ENCODE measurements at places on chromosomes 6 and 20. TPM values are rescaled to one million over a fixed set of nuclear protein-coding genes. Genes with fewer than 3 reads are reported as not detected.
A peak's percentile ranks its signal among the peaks of the same experiment; 100 is the strongest.

HACE1 gene
- 22.0 TPM for total RNA-seq

BTN1A1 gene
- not detected for total RNA-seq

LINC00237 gene
- total RNA-seq, result not detected

OR2J1 gene
- total RNA-seq, result not detected

SLPI gene
- total RNA-seq, result not detected

PPP1R11 gene
- 52.3 TPM for total RNA-seq

APOM gene
- total RNA-seq, result 1.5 TPM

SLC52A3 gene
- total RNA-seq, result not detected

EEF1A2 gene
- 55.3 TPM for total RNA-seq

GRCh38 chr20:4370851-4371250 is 350.9 kb upstream of the PRND start:
- DNase-seq, result no peak
- peaks cover 4% of the 10 kb centered on the region for H3K27me3 ChIP-seq

DNA sequence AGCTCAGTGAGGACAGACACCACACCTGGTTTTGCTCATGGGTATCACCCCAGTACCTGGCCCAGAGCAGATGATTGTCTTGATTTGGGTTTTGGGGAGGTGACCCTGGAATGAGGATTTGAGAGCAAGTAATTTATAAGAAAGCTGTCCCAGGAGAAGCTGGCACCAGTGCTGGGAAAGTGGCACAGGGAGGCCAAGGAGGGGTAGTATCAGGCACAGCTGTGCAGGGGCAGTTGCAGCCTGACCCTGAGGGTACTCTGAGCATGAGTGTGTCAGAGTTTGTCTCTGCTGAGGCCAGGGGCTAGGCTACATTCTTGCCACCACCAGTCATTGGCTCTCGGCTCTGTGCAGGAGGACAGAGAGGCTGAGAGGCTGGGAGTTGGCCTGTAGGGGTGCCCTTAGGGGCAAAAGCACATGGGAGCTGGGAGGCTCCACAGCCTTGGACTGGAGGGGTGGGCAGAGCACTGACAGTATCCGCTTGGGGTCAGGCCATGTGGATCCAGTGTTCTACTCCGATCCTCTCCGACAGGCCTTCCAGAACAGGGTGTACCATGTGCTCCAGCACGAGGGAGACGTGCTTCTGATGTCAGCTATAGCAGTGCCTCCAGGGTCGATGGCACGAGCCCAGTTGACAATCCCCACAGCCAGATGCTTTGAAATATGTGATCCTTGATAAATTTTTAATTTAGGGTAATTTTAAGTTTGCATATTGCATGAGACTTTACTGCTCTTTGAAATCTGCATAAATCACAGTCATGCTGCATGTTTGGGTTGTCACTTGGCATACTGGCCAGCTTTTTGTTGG is 121.3 kb downstream of the PHACTR3 start:
- no peak overlapping the region for H3K4me3 ChIP-seq
- H3K27me3 ChIP-seq, result peaks cover 18% of the 10 kb centered on the region
- H3K4me1 ChIP-seq, result peaks cover 30% of the 10 kb centered on the region
- no peaks in the 10 kb centered on the region for H3K36me3 ChIP-seq

DNA sequence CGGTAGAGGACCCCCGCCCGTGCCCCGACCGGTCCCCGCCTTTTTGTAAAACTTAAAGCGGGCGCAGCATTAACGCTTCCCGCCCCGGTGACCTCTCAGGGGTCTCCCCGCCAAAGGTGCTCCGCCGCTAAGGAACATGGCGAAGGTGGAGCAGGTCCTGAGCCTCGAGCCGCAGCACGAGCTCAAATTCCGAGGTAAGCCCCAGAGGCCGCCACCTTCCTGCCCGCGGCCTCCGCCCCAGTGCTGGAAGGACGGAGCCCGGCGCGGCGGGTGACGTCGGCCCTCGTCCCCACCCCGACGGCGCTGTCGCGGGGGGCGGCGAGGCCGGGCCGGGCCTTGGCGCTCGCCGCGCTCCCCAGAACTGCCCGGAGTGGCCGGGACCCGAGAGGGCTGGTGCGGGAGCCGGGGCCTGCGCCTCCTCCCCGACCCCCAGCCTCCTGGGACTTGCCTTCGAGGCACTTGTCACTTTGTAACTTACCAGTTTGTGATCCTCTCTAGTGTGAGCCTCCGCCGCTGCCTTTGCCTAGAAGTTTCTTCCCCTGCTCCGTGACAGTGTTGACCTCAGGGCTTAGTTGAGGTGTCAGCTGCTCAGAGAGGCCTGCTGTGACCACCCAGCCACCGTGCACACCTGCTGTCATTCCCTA is 417 bp downstream of the VAPB start:
- H3K4me3 ChIP-seq, result peak overlapping the region; percentile 99
- peak; percentile 48 for DNase-seq
- peaks cover 7% of the 10 kb centered on the region for H3K27me3 ChIP-seq

GRCh38 chr6:152273002-152273401 is 364.2 kb downstream of the SYNE1 start:
- no peaks in the 10 kb centered on the region for H3K36me3 ChIP-seq
- peaks cover 2% of the 10 kb centered on the region for H3K27me3 ChIP-seq
- no peak overlapping the region for H3K4me3 ChIP-seq
- no peak for DNase-seq

DNA sequence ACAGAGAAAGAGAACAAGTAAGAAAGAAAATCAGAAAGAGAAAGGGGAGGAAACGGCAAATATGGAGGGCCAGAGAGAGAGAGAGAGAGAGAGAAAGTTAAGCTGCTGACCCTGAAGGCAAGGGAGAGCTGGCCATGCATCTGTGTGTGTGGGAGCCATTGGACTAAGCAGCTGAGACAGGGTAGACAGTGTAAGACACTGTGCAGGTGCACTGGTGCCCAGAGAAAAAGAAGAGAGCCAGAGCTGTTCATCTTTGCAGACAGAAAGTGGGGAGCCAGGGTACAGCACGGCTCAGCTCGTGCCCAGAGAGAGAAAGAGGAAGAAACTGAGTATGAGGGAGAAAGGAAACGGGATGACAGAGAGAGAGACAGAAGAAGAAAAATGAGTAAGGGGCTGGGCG is 24.2 kb upstream of the ZNF318 start:
- H3K4me3 ChIP-seq, result no peak overlapping the region
- no peak for DNase-seq
- peaks cover 9% of the 10 kb centered on the region for H3K27me3 ChIP-seq

- H3K4me3 ChIP-seq, result no peak overlapping the region
- H3K27ac ChIP-seq, result no peak overlapping the region
- no peak for DNase-seq
- H3K4me1 ChIP-seq, result no peaks in the 10 kb centered on the region
Measured at GRCh38 chr6:45952168-45952529, 63.5 kb downstream of the CLIC5 start.

- H3K36me3 ChIP-seq, result peaks cover 7% of the 10 kb centered on the region
- DNase-seq, result no peak
- no peaks in the 10 kb centered on the region for H3K4me1 ChIP-seq
- peaks cover 2% of the 10 kb centered on the region for H3K27me3 ChIP-seq
- H3K27ac ChIP-seq, result no peak overlapping the region
Measured at GRCh38 chr6:162140251-162140852, 587.2 kb downstream of the PRKN start.

- peaks cover 5% of the 10 kb centered on the region for H3K27me3 ChIP-seq
- H3K36me3 ChIP-seq, result peaks cover 3% of the 10 kb centered on the region
- peaks cover 61% of the 10 kb centered on the region for H3K4me1 ChIP-seq
- peak overlapping the region; percentile 78 for H3K4me3 ChIP-seq
- peak overlapping the region; percentile 97 for H3K27ac ChIP-seq
Measured at GRCh38 chr20:53736757-53737395, 143.2 kb upstream of the ZNF217 start.

DNA sequence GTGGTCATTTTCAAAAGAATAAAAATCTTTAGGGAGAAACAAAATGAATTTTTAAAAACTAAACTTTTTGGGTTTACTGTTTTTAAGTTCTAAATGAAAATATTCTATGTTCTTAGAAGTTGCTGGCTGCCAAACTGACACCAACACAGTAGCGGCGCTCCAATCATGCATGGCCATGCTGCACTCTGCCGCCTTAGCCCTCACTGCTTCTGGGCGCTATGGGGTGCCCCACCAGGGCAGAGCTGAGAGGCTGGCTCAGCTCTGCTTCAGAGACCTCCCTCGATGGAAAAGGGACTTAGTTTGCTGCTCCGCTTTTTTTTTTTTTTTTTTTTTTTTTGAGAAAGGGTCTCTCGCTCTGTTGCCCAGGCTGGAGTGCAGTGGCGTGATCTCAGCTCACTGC is 20.9 kb downstream of the EZR start:
- H3K36me3 ChIP-seq, result no peaks in the 10 kb centered on the region
- no peak overlapping the region for H3K4me3 ChIP-seq
- no peak for DNase-seq
- H3K27me3 ChIP-seq, result peaks cover 2% of the 10 kb centered on the region
- H3K27ac ChIP-seq, result no peak overlapping the region

DNA sequence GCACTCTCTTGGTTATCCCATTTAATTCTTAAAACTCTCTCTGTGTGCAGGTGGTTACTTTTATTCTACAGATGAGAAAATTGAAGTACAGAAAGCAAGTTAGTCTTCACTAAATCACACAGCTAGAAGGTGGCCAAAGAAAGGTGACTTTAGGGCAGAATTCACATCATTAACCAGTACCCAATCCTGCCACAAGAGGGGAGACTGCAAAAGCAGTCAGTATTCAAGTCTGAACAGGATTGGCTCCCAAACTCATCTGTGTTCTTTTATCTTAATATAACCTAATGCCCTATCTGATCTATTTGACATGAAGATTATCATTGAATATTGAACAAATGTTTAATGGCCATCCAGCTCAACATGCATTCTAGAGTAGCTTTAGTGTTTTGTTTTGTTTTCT is 225.3 kb upstream of the FAM83B start:
- peaks cover 1% of the 10 kb centered on the region for H3K27me3 ChIP-seq
- H3K36me3 ChIP-seq, result no peaks in the 10 kb centered on the region
- H3K4me3 ChIP-seq, result no peak overlapping the region
- no peak overlapping the region for H3K27ac ChIP-seq
- no peak for DNase-seq

DNA sequence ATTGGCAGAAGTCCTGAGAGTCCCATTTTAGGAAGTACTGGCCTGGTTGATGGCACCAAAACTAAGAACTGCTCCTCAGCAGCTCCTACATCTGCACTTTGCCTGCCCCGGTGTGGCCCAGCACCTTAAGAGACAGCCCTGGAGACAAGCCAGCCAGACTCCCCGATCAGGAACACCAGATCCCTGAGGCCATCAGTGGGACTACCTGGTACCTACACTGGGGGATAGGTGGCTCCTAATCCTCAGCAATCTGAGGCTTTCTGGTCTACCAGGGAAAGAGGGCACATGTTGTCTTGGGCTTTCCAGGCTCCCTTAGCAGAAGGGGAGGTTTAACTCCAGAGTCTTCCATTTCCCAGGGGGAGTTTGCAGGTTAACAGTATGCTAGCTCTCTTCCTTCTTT is at the start of gene WFDC6:
Gene WFDC6 (minus strand): TSS at position 101 of the 400 bp plus-strand sequence. CDS start 75 bp downstream, at position 26.
- no peaks in the 10 kb centered on the region for H3K36me3 ChIP-seq
- H3K27me3 ChIP-seq, result no peaks in the 10 kb centered on the region
- no peak for DNase-seq
- H3K4me1 ChIP-seq, result no peaks in the 10 kb centered on the region
- H3K4me3 ChIP-seq, result no peak within 1 kb of the TSS
- H3K27ac ChIP-seq, result no peak within 1 kb of the TSS

- H3K4me1 ChIP-seq, result peaks cover 5% of the 10 kb centered on the region
- no peak overlapping the region for H3K27ac ChIP-seq
- H3K27me3 ChIP-seq, result peaks cover 2% of the 10 kb centered on the region
- DNase-seq, result no peak
Measured at GRCh38 chr20:40844332-40844731, 155.3 kb upstream of the MAFB start.

DNA sequence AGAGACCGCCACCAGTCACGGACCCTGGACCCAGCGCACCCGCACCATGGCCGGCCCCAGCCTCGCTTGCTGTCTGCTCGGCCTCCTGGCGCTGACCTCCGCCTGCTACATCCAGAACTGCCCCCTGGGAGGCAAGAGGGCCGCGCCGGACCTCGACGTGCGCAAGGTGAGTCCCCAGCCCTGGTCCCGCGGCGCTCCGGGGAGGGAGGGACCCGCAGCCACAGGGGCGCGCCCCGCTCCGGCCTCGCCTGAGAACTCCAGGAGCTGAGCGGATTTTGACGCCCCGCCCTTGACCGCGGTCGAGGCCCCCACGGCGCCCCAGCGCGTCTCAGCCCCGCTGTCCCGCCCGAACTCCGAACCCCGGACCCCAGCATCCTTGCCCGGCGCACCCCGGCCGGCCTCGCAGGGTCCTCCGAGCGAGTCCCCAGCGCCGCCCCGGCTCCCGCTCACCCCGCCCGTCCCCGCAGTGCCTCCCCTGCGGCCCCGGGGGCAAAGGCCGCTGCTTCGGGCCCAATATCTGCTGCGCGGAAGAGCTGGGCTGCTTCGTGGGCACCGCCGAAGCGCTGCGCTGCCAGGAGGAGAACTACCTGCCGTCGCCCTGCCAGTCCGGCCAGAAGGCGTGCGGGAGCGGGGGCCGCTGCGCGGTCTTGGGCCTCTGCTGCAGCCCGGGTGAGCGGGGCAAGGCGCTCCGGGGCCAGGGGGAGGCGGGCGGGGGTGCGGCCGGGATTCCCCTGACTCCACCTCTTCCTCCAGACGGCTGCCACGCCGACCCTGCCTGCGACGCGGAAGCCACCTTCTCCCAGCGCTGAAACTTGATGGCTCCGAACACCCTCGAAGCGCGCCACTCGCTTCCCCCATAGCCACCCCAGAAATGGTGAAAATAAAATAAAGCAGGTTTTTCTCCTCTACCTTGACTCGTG is at the start of gene OXT:
Gene OXT (plus strand): TSS at position 11 of the 920 bp plus-strand sequence. CDS start 36 bp downstream, at position 47.
- H3K4me1 ChIP-seq, result peaks cover 4% of the 10 kb centered on the region
- DNase-seq, result peak; percentile 26
- H3K27me3 ChIP-seq, result peaks cover 15% of the 10 kb centered on the region
- H3K27ac ChIP-seq, result no peak within 1 kb of the TSS
- H3K36me3 ChIP-seq, result no peaks in the 10 kb centered on the region
